ENCODE measurements at places on chromosomes 6 and 20.

GRCh38 chr6:43277643-43278523, 20.2 kb upstream of the SLC22A7 start:
- DNase-seq = no peak

DNA sequence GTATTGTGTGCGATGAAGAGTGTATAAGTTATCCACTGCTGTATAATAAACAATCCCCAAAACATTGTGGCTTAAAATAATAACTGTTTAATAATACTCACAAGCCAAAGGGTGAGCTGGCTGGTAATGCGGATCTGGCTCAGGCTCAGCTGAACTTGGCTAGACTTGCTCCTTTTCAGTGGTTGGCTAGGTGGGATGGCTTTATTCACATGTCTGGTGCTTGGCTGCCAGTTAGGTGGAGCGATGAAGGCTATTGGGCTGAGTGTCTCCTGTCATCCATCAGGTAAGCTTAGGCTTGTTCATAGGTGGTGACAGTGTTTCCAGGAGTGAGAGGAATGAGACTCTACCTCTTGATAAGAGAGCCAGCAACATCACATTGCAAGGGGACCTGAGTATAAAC, 135.0 kb upstream of the ASCC3 start:
- DNase-seq = no peak

GRCh38 chr6:44260451-44261297, 3.3 kb upstream of the SLC35B2 start:
- no peak for DNase-seq

- no peak for DNase-seq
Measured at GRCh38 chr6:22413681-22414311, 117.0 kb upstream of the PRL start.

GRCh38 chr20:45395114-45395415, 13.0 kb upstream of the DBNDD2 start:
- no peak for DNase-seq

- no peak for DNase-seq
Measured at GRCh38 chr6:32128751-32129296, 778 bp upstream of the ATF6B start.

DNA sequence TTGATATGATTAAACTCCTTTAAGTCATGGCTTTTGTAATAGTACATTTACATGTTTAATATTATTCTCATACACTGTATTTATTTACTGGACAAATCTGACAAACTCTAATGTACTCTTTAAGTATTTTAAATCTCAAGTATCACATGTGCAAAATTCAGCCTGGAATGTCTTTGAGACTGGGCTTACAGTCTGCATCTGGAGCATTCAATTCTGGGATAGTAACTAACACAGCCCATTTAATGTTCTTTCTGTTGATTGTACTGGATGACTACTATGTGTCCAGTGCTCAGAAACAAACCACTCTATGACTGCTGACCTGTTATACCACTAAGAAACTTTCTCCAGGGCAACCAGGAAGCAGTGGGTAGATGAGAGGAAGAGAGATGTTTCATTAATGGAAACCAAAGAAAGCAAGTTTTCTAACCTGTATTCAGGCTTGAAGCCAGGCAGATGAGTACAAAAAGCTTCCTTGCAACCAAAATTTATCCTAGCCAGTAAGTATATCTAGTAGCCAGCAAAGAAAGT, 26.8 kb downstream of the FBXL4 start:
- no peak for DNase-seq

DNA sequence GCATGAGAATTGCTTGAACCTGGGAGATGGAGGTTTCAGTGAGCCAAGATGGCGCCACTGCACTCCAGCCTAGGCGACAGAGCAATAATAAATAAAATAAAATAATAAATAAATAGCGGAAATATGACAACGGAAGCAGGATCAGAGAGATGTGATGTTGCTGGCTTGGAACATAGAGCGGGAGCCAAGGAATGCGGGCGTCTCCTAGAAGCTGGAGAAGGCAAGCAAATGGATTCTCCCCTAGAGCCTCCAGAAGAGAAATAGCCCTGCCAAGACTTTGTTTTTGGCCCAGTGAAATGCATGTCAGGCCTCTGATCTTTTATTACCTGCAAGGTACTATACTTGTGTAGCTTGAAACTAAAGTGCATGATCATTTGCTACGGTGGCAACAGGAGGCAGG, 12.4 kb downstream of the KIAA1755 start:
- no peak for DNase-seq

- no peak for DNase-seq
Measured at GRCh38 chr20:53227523-53227922, 255.4 kb downstream of the TSHZ2 start.

- no peak for DNase-seq
Measured at GRCh38 chr6:36375644-36376155, 11.8 kb downstream of the ETV7 start.

GRCh38 chr6:15023448-15023847, 222.4 kb upstream of the JARID2 start:
- DNase-seq = no peak

DNA sequence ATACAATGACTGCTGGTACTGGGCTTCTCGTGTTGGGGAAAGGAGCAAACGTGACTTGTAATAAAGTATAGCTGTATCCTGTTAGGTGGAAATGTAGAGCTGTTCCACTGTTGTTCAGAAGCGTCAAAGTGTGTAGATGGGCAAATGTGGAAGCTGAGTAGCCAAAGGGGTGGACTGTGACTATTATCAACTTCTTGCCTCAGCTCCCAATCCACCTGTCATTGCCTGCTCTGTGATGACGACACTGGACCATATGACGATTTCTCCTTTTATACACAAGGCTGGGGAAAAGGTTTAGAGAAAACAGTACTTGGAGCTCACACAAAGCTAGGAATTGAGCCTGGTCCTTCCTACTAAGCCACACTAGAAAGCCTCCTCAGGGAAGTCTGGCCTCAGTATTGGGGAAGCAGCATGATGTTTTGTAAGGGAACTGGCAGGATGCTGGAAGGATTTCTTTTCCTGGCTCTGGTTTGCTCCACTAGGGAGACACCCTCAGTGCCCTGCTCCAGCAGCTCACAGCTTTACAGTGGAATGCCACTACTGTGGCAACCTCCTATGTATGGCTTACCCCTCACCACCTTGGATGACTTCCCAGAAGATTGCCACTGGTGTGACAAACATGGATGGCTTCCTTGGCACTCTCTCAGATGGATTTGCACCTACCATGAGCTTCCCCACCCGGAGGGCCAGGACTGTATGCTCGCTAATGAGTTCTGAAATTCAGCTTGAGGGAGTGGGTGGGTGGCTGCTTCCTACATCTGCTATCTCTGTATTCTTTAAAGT, 20.0 kb downstream of the CD164 start:
- no peak for DNase-seq

GRCh38 chr6:125098253-125098652, 55.3 kb upstream of the TPD52L1 start:
- no peak for DNase-seq

Measured in neural crest cell (in vitro differentiated cells).